ENCODE measurements at places on chromosomes 7 and 10.
A peak's percentile ranks its signal among the peaks of the same experiment; 100 is the strongest.

DNA sequence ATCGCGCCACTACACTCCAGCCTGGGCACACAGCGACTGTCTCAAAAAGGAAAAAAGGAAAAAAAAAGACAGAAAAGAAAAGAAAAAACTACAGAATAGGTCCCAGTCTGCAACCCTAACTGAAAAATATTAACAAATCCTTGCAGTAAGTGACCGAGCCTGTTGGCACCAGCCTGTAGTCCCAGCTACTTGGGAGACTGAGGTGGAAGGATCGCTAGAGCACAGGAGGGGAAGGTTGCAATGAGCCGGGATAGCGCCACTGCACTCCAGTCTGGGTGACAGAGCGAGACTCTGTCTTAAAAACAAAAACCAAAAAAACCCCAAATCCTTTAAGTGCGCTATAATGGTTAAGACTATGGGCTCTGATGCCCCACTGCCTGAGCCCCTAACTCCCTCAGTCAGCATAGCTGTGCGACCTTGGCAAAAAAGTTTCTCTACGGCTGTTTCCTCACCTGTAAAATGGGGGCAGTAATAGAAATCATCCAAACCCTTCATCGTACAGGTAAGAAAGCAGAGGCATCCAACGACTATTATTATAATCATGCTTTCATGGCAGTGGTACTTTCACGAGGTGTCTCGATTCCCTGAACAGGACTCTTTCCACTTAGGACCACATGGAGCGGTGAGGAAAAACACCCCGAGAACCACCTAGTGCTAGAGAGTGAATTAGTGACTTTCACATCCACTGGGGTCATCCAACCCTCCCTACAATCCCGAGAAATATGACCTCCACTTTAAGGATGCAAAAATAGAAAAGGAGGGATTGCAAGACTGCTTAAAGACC lies 755 bp downstream of the TOMM7 start:
- DNase-seq, result no peak

GRCh38 chr10:76122056-76122455 lies 690.6 kb downstream of the LRMDA start:
- DNase-seq, result no peak

DNA sequence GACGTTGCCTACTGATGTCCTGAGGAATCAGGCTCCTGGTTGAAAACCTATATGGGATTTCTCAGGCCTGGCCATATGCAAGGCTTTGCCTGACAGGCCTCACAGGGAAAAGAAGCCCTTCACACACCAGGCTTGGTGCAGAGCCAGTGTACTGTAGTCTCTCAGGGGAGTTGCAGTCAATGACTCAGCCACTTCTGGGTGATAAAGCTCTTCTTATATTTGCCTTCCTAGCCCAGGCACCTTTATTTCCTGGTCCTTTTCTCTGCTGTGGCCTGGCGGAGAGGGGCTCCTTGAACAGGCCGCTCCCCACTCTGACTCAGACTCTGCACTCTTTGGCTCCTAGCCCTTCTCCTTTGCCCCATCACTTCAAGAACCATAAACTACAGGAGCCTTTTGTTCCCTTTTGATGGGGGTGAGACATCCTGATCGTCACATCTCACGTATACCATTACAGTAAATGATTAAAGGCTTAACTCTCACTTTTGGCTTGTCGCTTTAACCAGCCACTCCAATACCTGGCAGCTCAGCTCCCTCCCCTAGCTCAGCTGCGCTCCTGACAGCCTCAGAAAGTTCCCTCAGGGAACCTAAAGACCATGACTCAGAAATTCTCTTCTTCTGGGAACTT lies 33.5 kb downstream of the DPY19L1 start:
- DNase-seq, result peak; percentile 87

- peak; percentile 24 for DNase-seq
These were observed 93.0 kb upstream of the RSU1 start for GRCh38 chr10:16909961-16910792.

GRCh38 chr10:11235771-11236170 lies 218.1 kb downstream of the CELF2 start:
- no peak for DNase-seq

GRCh38 chr10:28798964-28799363 lies 121.6 kb downstream of the BAMBI start:
- DNase-seq, result no peak

GRCh38 chr10:72037811-72038210 lies 50.5 kb downstream of the SPOCK2 start:
- no peak for DNase-seq

DNA sequence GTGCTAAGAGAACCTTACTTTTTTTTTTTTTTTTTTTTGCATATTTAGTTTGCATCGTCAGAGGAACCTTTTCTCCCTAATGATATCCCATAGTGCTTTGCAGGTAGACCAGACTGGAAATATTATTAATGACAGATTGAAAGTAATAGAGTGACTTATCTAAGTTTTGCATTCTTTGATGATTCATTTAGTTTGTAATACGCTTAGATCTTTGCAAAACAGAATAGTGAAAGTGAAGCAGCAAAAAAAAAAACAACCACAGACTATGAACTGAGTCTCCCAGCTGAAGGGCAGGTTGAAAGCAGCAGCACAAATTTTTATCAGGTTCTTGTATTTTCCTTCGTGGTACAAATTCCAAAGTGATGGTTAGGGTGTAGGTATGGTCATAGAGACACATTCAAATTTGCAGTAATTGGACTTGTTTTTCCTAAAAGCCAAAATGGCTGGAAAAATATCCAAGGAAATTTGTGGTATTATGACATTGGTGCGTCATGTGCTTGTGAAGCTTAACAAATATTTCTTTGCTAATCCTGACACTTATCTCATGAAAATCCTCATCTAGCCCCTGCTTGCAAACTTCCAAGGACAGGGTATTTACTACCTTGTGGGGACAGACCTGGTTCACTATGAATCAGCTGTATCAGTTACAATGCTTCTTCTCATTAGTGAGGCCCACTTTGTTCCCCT lies 81.8 kb upstream of the CREB5 start:
- DNase-seq, result peak; percentile 35

DNA sequence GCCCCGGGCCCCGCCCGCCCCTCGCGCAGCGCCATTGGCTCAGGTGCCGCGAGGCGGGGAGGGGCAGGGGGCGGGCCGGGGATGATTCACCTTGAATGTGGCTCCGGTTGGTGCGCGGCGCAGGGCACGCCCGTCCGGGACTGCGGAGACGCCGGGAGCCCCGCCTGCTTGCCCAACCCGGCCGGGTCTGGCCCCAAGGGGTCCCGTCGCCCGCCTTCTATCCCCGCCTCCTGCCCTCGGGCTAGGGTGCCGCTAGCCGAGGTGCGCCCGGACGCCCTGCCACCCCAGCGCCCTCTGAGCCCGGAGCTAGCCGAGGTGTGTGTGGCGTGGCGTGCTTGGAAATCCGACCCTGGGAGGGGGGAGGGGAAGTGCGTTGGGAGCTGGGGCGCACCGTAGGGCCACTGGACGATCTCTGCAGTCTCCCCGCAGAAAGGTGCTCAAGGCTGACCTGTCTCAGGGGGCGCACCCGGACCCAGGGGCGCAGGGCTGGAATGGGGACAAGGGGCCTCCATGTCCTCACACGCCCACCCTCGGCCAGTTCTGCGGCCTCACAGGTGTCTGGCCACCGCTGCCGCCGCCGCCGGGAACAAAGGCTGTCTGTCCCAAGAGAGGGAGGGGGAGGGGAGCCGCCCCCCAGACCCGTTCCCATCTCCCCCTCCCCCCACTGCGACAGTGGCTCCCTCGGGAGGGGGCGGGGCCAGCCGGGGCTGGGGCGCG lies 168.9 kb downstream of the NRF1 start:
- DNase-seq, result no peak

DNA sequence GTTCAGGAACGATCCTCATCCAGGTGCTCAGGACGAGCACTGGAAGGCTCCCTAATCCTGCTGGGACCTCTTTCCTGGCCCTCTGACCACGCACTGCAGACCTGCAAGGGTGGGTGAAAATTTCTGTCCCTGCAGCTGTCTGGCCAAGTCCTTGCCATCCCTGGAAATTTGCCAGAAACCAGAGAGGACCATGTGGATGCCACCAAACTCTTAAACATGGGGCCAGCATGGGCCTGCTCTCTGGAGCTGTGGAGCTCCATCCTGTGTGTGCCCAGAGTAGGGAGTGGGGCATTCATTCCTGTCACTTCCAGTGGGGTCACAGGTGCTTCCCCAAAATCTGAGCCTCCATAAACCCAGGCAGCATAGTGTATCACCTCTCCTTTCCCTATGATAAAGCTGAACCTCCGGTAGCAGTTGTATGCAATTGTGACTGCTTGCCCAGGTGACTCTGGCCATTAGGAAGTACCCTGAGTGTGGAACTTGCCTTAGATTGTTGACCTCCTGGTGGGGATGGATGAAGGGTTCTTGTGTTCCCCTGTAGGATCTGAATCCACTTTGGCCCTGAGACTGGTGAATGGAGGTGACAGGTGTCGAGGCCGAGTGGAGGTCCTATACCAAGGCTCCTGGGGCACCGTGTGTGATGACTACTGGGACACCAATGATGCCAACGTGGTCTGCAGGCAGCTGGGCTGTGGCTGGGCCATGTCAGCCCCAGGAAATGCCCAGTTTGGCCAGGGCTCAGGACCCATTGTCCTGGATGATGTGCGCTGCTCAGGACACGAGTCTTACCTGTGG lies 57.1 kb downstream of the DMBT1 start:
- no peak for DNase-seq

DNA sequence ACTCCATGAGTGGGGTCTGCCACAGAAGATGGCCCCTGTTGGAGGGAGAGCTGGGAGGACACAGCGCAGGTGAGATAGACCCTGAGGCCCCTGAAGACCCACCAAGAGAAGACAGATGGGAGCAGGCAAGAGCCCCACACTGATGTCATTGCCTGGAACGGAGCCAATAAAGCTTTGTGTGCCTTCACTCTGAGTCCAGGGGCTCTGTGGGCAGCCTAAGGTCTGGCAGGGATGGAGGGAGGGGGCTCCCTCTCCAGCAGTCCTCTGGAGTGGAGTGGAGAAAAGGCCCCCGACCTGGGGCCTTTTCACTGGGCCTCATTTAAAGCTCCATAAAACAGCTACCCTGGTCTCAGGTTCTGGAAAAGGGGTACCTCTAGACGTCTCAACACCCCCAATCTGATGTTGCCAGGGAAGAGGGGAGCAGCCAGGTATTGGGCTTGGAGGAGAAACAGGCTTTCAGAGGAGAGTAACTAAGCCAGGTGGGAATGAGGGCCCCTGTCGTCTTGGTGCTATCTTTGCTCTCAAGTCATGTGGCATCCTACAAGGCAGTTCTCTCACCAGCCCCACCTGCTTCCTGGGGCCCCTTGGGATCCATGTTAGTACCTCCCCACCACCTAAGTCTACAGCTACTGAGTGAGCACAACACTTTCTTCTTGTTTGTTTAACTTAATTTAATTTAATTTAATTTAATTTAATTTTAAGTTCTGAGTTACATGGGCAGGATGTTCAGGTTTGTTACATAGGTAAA lies 1.4 kb downstream of the C10orf62 start:
- DNase-seq, result no peak

DNA sequence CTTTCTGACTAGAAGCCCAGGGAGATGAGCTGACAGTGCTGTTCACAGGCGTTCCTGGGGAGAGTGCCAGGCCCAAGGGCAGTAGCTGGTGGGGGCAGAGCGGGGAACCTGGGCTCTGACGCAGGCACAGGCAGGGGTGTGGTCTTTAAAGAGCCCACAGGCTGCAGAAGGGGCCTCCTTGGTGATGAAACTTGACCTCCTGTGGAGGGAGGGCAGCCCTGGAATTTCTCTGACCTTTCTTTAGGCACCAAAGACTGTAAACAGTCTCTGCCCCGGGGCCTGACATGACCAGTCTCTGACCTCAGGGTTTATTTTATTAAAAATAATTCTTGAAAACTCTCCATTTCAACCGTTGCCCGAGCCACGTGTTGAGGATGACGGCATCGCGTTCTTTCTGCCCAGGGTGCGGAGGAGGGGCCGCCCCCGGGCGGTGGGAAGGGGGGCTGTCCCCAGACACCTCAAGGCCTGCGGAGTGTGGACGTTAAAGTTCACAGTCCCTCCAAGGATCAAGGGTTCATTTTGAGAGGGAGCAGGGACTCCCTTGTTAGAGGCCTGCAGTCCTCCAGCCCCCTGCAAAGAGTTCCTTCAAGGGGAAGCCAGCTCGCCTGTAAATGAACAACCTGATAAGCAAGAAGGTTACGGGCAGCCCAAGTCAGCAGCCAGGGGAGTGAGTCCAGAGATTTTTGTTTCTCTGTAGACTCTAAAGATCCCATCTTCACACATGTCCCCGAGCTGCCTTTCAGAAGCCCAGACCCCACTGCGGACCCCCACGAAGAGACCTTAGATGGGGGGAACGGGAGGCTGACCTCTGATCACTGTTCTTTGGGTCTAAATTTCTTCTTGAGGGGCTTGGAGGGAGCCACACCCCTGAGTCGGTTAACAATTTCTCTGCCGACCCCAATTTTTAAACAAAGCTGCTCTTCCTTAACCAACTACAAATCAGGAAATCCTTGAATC lies 128.9 kb downstream of the VIPR2 start:
- no peak for DNase-seq

- DNase-seq, result no peak
These were observed 178.6 kb upstream of the INHBA start for GRCh38 chr7:41881331-41882130.

DNA sequence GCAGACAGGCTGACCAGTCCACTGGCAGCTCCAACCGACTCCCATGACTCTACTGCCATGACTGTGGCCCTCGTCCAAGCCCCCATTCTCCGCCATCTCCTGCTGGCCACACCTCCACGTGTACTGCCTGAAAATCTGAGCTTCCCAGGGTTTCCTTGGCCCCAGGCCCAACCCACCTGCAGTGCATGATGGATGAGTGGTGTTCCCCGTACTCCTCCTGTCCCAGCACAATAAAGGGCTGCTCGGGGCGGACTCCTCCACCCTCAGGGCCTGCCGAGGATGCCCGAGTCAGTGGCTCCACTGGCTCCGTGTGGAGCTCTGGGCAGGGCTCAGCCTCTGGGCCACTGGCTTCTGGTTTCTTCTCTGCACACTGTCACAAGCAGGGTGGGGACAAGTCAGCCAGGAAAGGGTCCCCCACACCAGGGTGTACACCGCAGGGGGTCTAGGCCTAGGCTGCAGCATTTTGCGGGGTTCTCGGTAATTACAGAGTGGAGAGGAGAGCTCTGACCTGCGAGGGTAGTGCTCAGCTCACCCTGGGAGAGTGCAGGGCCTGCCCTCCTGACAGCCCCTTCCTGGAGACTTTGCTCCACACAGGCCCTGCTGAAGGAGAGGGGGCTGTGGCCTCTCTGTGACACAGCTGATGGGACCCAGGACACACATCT lies 15.2 kb downstream of the WDR91 start:
- no peak for DNase-seq

- DNase-seq, result no peak
These were observed 769.3 kb downstream of the SORCS1 start for GRCh38 chr10:106395041-106395749.

DNA sequence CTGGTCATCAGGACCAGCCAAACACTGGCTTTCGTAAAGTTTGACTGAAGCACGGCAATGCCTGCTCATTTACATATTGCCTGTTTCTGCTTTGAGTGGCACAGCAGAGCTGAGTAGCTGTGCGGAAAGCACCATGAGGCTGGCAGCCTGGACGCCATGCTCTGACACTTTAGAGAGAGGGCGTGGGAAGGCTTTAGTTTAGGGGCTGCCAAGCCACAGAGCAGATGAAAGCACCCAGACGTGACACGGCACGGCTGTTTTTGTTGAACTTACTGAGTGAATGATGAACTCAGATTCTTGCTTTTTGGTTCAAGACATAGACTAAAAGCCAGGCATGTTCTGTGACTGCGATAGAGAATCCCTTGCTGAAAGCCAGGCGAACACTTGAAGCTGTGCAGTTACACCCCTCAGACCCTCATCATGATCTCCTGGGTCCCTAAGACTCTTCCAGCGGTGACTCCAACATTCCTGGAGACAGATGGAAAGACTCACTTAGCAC lies 182.1 kb downstream of the ZMYND11 start:
- peak; percentile 65 for DNase-seq

All from fibroblast of skin of abdomen (primary cell).